ENCODE measurements at places on chromosomes 12 and 14. TPM values are rescaled to one million over a fixed set of nuclear protein-coding genes. Genes with fewer than 3 reads are reported as not detected.

GRCh38 chr14:26932606-26933005 lies 334.8 kb upstream of the NOVA1 start:
- no peak for DNase-seq

- DNase-seq, result no peak
Measured at GRCh38 chr12:48998497-48999353, 450 bp downstream of the DDN start.

PLEKHD1 gene
- polyA plus RNA-seq, result not detected

DNA sequence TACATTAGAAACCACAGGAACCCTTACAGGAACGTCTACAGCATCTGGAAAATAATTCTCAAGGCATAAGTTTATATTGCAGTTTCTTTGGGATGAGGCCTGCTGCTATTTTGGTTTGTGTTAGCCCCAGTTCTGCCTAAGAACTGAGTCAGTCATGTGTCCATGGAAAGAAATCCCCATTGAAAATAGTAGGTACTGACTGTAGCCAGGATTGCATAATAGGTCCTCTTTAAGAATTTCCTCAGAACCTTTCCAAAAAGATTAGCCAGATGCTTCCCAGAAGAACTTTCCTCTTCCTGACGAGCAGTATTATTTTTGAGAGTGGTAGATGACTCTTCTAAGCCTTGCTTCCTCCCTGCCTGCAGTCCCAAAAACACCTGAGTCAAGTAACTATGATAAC lies 52.6 kb downstream of the RASSF8 start:
- DNase-seq, result peak; percentile 74

CCDC196 gene
- not detected for polyA plus RNA-seq

- peak; percentile 53 for DNase-seq
Measured at GRCh38 chr12:6335451-6336078, 6.3 kb downstream of the TNFRSF1A start.

GRCh38 chr14:69323266-69323998 lies 63.5 kb downstream of the GALNT16 start:
- no peak for DNase-seq

DNA sequence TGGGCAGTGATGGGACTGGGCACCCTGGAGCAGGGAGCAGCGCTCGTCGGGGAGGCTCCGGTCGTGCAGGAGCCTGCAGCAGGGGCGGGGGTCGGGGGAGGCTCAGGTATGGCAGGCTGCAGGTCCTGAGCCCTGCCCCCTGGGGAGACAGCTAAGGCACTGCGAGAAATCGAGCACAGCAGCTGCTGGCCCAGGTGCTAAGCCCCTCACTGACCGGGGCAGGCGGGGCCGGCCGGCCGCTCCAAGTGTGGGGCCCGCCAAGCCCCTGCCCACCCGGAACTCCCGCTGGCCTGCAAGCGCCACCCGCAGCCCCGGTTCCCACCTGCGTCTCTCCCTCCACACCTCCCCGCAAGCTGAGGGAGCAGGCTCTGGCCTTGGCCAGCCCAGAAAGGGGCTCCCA lies 326.8 kb upstream of the TMTC1 start:
- no peak for DNase-seq

- DNase-seq, result no peak
Measured at GRCh38 chr12:132044661-132045412, 95.1 kb downstream of the EP400 start.

- no peak for DNase-seq
Measured at GRCh38 chr14:47929334-47929733, 253.9 kb upstream of the MDGA2 start.

RBP5 gene
- polyA plus RNA-seq, result 0.36 TPM

TMEM117 gene
- polyA plus RNA-seq, result 11.3 TPM

Data from AG04450 (cell line).